ENCODE measurements at places on chromosomes 3 and 15.

DNA sequence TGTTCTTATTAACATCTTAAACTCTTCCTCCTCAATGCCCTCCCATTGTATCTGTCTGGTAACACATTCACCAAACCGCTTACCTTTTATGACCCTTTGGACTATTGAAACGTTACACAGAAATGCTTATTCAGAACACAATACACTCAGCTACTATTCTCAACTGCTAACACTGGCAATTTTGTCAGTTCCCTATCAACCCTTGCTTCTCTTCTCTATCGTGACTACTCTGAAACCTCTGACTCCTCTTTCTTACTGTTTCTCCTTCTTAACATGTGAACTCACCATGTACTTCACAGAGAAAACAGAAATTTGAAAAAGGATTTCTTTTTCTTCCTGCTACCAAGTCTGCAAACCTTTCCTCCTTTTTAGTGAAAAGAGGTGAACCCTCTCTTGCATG lies 232.9 kb upstream of the GPR149 start:
- no peak for DNase-seq

DNA sequence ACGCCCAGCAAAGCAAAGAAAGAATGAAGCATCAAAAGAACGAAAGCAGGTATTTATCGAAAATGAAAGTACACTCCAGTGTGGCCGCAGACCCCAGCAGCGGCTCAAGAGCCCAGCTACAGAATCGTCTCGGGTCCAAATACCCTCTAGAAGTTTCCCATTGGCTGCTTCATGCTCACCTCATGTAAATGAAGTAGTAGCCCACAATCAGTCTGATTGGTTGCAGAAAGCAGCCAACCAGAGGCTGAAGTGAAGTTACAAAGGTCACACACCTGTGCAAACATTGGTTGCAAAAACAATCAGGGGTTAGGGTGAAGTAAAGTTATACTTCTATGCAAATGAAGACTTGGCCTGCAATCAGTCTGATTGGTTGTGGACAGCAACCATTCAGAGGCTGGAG lies 32.0 kb downstream of the SV2B start:
- no peak for DNase-seq

- no peak for DNase-seq
Measured at GRCh38 chr3:72891053-72891855, 3.4 kb downstream of the GXYLT2 start.

GRCh38 chr15:44188795-44189194 lies 6.3 kb downstream of the FRMD5 start:
- DNase-seq = no peak

- DNase-seq = no peak
Measured at GRCh38 chr3:197125636-197126035, 96.0 kb upstream of the MELTF start.

DNA sequence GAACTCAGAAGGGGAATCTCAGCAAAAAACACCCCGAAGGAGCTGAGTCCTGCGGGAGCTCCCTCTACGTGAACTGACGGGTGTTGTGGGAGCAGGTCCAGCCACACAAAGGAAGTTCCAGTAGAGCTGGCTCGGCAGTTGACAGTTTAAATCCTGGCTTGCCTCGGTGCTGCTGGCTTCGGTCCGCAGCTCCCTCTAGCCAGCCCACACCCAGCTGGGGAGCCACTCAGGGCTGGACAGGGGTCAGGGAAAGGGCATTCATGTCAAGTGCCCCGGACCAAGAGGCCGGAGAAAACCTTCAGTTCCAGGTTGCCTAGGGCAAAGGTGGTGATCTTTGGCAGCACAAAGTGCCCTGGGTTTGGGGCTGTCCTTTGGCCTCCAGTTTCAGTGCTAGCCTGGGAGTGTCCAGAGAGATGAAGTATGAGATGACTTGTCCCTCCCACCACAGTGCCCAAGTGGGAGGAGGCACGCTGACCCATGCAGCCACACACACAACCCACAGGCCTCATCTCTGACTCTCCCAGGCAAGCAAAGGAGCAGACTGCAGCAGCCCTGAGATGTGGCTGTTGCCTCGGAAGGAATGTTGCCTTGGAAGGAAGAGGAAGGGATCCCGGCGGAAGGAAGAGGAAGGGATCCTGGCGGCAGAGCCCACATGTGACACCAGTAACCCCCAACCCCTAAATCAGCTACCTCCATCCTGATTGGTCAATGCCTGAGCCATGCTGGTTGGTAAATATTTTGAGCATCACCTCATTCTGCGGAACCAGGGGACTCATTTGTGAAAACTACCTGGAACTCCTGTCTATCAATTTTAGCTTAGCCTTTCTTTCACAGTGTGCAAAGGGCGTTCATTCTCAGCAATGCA lies 13.9 kb upstream of the ANPEP start:
- no peak for DNase-seq

DNA sequence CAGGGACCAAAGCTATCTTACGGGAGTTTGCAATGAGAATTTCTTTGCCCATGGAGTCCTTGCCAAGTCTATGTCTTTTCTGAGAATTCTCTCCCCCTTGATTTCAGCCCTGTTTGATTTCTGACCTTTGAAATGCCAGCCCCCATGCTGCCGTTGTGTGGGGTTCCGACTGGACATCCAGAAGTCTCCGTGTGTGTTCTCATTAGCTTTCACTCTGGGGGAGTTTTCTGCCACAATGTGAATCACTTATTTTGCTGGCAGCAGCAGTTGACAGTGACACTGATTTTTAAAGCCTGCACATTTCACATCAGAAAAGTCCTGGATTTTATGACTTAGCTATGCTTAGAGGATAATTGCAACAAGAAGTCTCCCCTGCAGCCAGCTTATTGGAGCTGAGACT lies 98.4 kb upstream of the CTDSPL start:
- no peak for DNase-seq

GRCh38 chr3:122546151-122546550 lies 17.9 kb downstream of the PARP9 start:
- no peak for DNase-seq

GRCh38 chr15:50330921-50331320 lies 24.1 kb downstream of the GABPB1 start:
- DNase-seq = no peak

DNA sequence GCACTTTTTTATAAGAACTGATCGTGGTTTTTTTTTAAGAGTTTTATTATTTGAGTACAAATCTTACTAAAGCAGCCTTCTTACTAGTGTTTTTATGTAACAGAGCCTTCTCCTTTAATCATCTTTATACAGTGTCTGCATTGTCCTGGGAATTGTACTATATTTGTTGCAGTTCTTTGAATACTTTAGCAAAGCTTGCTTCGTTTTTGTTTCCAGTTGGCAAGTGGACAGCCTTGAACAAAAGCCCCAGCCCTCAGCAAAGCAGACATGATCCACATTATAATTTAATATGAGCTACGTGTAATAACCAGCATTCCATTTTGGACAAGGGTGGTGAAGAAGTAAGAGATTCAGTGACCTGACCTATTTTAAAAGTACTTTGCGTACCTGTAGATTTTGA lies 112.2 kb upstream of the FLNB start:
- DNase-seq = no peak

All from CD4-positive, alpha-beta T cell treated with Interleukin-2 at 100 ng/mL for 4 hours (primary cell).